ENCODE measurements at places on chromosomes 6 and 20. TPM values are rescaled to one million over a fixed set of nuclear protein-coding genes. Genes with fewer than 3 reads are reported as not detected.

GATA5 gene
- total RNA-seq = not detected

KIF13A gene
- total RNA-seq = 0.20 TPM

GMDS gene
- total RNA-seq = 31.7 TPM

IRF4 gene
- total RNA-seq = 273 TPM

KIF6 gene
- not detected for total RNA-seq

HM13 gene
- total RNA-seq = 145 TPM

TINAG gene
- total RNA-seq = not detected

BTNL2 gene
- not detected for total RNA-seq

FGD2 gene
- total RNA-seq = 1.2 TPM

SLC35F1 gene
- total RNA-seq = not detected

LTB gene
- 1,438 TPM for total RNA-seq

TNF gene
- total RNA-seq = 51.3 TPM

LPA gene
- total RNA-seq = not detected

DEK gene
- 204 TPM for total RNA-seq

SAPCD1 gene
- total RNA-seq = 11.3 TPM

SLC22A2 gene
- not detected for total RNA-seq

PTCRA gene
- not detected for total RNA-seq

RSPO3 gene
- total RNA-seq = not detected

TAP1 gene
- 366 TPM for total RNA-seq

TNNC2 gene
- total RNA-seq = not detected

SIRPD gene
- 0.13 TPM for total RNA-seq

SIRPG gene
- 108 TPM for total RNA-seq

CLPSL1 gene
- not detected for total RNA-seq

SLC17A3 gene
- total RNA-seq = 0.18 TPM

LINC00237 gene
- total RNA-seq = not detected

RAET1E gene
- total RNA-seq = not detected

OXT gene
- total RNA-seq = 0.51 TPM

PPP1R14C gene
- not detected for total RNA-seq

ZNF341 gene
- total RNA-seq = 4.3 TPM

FKBP5 gene
- total RNA-seq = 65.5 TPM

LCA5 gene
- 0.05 TPM for total RNA-seq

BRD2 gene
- total RNA-seq = 275 TPM

Data from activated naive CD4-positive, alpha-beta T cell treated with anti-CD3 and anti-CD28 coated beads, Interleukin-2, amount 10 ng/mL, durations not matched to agents 5 hours and 36 hours (primary cell).